ENCODE measurements at places on chromosomes 6 and 20. TPM values are rescaled to one million over a fixed set of nuclear protein-coding genes. Genes with fewer than 3 reads are reported as not detected.

The GNAS-AS1 gene
- 1.6 TPM for total RNA-seq

The COL9A3 gene
- total RNA-seq = 1.0 TPM

The NOTCH4 gene
- 1.7 TPM for total RNA-seq

The LY6G6F gene
- not detected for total RNA-seq

The LAMP5 gene
- 0.54 TPM for total RNA-seq

The PLAGL1 gene
- total RNA-seq = 7.5 TPM

The KCTD20 gene
- total RNA-seq = 52.7 TPM

The LY6G5B gene
- total RNA-seq = 11.1 TPM

The BFSP1 gene
- total RNA-seq = 0.13 TPM

The BPIFB1 gene
- total RNA-seq = 0.13 TPM

The SIRPB1 gene
- 20.1 TPM for total RNA-seq

The SPEF1 gene
- not detected for total RNA-seq

The BMP6 gene
- not detected for total RNA-seq

The C6orf52 gene
- total RNA-seq = 3.0 TPM

The MDFI gene
- total RNA-seq = not detected

The FOXS1 gene
- total RNA-seq = not detected

The CST2 gene
- total RNA-seq = not detected

The EGFL8 gene
- 3.0 TPM for total RNA-seq

The HEY2 gene
- total RNA-seq = 0.08 TPM

The IL17F gene
- not detected for total RNA-seq

The TRIM31 gene
- total RNA-seq = 0.18 TPM

Data from GM12878 (cell line).